C1 segment of cervical spinal cord (tissue), 14 donors: ENCODE measurements at places on chromosomes 2 and 18.

DNA sequence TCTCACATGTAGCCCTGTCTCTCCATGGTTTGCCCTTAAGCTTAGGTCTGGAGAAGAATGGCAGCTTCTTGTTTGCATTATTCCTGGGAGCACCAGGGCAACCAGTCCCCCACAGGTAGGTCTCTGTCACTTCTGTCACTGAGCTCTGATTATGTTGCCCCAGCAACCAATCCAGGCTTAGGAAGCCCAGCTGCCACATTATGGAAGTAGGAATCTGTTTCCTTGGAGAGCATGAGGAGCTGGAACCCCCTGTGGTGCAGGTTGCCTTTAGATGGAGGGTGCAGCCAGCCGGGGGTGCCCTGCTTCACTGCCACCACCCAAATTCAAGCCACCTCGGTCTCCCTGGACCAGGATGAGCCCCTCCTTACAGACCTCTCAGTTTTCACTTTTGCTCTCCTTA lies 4.8 kb downstream of the RESP18 start:
- no peak for DNase-seq

- no peak for DNase-seq
Measured at GRCh38 chr2:203751685-203752271, 45.3 kb downstream of the CD28 start.

- DNase-seq = no peak
Measured at GRCh38 chr2:41865263-41865662, 182.6 kb upstream of the PKDCC start.

GRCh38 chr2:152657043-152657442 lies 60.2 kb downstream of the PRPF40A start:
- no peak for DNase-seq

DNA sequence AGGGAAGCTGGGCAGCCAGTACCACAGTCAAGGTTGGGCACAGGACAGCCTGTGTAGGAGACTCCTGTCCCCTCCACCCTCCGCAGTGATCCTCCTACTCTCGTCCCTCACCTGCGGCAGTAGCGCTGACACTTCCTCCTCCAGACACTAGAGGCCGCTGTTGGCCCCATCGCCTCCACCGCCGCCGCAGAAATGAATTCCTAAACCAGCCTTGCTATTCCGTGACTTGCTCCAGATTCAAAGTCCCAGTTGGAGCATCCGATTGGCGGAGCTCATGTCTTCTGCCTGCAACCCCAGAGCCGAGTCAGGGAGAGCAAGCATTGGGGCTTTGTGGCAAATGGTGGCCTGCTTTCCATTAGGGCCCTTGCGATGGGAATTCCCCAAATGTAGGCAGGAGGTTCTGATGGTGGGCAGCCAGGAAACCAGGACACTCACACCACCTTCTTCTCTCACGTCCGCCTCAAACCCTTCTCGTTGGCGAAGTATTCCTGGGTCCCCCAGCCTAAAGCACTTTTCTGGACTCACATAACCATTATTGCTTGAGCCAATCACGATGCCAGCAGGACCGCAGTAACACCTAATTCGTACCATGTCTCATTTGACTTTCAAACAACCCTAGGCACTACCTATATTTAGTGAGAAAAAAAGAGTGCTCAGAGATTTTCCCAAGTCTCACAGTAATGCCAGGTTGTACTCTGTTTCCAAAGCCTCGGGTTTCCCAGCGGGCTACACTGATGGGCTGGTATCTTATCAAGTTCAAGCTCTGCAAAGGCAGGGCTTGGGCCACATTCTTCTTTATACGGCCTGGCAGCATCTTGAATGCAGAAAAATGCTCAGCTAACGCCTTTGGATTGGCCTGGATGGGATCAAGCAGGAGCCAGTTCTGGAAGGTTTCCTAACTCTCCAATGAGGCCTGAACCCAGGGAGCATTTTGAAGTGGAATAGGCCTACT lies 1.2 kb upstream of the DNAJB2 start:
- peak; percentile 72 for DNase-seq
